ENCODE measurements at places on chromosomes 13 and 19. TPM values are rescaled to one million over a fixed set of nuclear protein-coding genes. Genes with fewer than 3 reads are reported as not detected.

GRCh38 chr19:35353635-35354034, 4.6 kb upstream of the FFAR3 start:
- DNase-seq, result no peak

DNA sequence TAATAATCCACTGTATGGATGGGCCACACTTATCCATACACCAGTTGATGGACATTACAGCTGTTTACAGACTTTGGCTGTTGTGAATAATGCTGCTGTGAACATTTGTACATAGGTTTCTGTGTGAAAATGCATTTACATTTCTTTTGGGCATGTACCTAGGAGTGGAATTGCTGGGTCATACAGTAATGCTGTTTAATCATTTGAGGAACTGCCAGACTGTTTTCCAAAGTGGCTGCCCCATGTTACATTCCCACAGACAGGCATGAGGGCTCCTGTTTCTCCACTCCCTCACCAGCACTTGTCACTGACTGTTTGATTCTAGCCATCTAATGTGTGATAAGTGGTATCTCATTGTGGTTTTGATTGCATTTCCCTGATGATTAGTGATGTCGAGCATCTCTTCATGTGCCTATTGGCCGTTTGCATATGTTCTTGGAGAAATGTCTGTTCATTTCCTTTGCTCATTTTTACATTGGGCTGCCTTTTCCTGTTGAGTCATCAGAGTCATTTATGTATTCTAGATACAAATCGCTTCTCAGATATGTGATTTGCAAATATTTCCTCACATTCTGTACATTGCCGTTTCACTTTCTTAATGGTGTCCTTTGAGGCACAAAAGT, 12.8 kb downstream of the TMEM255B start:
- DNase-seq, result no peak

- no peak for DNase-seq
Observed at GRCh38 chr13:29480893-29481525, 114.5 kb downstream of the SLC7A1 start.

The TSHZ3 gene
- 0.57 TPM for total RNA-seq

The KLF1 gene
- not detected for total RNA-seq

The RFPL4A gene
- total RNA-seq, result not detected

The HCST gene
- 216 TPM for total RNA-seq

Measured in activated CD8-positive, alpha-beta T cell treated with anti-CD3 and anti-CD28 coated beads, Interleukin-2, amount 10 ng/mL, durations not matched to agents 7 days and 5 days (primary cell).